ENCODE measurements at places on chromosomes 5 and 9.
A peak's percentile ranks its signal among the peaks of the same experiment; 100 is the strongest.

DNA sequence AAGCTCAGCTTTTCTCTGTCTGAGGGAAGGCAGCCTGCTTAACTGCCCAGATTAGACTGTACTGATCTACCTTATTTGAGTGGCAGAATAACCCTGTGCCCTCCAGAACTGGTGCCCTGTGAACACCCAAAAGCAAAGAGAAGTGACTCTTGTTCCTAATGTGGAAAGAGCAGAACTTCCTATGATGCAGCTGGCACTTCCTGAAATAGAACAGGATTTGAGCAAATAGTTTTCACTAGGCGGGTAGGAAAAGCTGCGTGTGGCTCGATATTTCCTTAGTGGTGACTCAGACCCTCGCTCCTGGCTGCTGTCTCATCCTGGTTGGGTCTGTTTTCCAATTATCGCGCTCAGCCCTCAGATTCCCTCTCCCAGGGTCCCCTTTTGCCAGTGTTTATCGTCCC, 89.9 kb downstream of the SH3TC2 start:
- no peak for DNase-seq

DNA sequence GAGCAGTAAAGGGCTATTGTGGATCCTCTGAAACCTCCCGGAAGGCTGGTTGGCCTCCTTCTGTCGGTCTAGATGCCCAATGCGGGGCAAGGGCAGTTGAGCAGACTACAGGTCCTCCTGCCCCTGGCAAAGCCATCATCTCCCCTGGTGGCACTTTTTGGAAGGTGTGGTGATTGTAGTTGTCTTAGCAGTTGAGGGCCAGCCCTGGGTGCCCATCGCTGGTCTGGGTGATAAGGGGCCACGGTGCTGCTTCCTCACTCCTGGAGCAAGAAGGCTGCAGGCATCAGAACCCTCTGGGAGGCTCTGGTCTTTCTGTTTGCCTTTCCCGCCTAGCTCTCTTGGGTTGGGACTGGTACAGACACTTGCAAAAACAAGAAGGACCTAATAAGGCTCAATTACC, 63.8 kb downstream of the CYSTM1 start:
- no peak for DNase-seq

GRCh38 chr9:87699835-87700234, 26.1 kb upstream of the CTSL start:
- DNase-seq: no peak

DNA sequence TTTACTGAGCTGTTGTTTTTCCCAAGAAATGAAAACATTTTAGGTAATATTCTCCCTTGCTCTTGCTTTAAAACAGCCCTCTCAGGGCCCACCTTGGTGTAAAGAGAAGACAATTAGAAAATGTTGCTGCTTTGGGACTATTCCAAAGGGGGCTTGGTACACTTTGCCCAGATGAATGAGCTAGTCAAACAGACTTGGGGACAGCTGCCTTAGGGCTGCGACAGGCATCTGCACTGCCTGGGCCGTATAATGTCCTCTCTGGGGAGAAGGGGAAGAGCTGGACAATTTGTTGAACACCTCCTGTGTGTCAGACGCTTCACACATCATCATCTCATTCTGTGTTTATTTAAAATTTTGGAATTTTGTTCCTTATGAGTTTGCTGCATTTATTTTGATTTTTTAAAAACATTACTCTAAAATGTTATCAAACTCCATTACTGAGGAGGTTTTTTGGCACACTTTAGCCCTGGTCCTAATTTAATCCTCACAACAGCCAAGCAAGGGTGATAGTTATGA, 28.8 kb downstream of the C5orf58 start:
- DNase-seq: no peak

DNA sequence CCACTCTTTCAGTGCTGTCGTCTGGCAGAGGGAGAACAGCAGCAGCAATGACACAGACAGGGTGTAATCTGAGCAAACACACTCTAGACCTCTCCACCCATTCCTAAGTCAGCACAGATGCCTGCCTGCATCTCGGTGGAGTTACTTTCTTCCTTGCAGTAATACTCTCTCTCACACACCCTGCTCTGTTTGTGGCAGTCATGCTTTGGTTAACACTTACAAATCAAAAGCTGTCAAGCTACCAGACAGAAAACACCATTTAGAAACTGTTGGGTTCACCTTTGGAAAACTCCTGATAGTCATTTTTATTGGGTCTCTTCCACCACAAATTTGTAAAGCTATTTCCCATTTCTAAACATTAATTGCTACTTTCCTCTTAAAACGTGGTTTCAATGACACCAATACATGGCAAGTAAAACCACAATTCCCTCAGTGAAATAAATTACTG, 27.3 kb downstream of the LHFPL2 start:
- DNase-seq: no peak

DNA sequence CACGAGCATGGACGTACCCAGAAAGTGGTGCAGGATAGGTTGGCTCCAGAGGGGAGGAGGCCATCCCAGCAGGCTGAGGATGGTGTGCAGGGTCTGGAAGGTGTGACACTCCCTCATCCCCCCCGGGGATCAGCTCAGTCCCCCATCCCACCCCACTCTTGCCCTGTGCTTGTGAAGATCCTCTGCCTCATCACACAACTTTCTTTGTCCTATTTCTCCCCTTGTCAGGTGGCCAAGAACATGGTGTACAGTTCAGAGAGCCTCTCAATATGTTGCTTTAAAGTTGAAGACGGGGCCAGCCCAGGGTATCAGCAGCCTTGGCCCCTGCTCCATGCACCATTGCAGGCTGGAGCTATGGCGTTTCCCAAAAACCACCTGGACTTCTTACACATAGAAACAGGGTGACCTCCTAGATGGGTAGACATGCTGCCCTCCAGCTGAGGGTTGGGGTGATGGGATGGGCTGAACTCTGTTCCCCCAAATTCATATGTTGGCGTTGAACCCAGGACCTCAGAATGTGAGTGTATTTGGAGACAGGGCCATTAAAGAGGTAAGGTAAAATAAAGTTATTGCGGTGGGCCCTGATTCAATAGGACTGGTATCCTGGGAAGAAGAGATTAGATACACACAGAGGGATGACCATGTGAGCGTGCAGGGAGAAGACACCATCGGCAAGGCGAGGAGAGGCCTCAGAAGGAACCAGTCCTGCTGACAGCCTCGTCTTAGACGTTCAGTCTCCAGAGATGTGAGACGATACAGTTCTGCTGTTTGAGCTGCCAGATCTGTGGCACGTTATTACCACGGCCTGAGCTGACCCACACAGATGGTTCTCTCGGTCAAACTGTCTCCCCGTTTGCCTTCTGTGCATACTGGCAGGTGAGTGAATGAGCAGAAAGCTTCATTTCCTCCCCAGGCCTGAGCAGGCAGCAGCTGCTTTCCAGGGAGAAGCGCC, 272.5 kb downstream of the GADD45G start:
- no peak for DNase-seq

GRCh38 chr5:4246447-4246846, 650.8 kb downstream of the IRX1 start:
- no peak for DNase-seq

- DNase-seq: no peak
Observed at GRCh38 chr5:150078802-150079689, 7.3 kb downstream of the CSF1R start.

DNA sequence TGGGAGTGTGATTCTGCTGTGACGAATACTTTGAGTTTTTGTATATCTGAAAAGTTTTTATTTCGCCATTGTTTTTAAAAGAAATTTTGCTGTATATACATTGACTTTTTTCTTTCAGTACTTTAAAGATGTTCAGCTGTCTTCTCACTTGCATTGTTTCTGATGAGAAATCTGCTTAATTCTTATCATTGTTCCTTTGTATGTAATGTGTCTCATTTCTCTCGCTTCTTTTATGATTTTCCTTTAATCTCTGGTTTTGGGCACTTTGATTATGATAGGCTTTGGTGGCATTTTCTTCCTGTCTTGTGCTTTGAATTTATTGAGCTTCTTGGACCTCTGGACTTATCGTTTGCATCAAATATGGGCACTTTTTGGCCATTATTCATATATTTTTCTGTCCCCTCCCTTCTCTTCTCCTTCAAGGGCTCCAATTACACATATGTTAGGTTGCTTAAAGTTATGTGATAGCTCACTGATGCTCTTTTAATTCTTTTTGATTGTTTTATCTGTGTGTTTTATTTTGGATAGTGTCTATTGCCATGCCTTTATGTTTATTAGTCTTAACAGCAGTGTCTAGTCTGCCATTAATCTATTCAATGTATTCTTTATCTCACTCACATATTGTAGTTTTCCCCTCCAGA, 30.6 kb downstream of the STX17 start:
- DNase-seq: no peak

GRCh38 chr5:169415948-169416347, 115.0 kb upstream of the SLIT3 start:
- DNase-seq: no peak

DNA sequence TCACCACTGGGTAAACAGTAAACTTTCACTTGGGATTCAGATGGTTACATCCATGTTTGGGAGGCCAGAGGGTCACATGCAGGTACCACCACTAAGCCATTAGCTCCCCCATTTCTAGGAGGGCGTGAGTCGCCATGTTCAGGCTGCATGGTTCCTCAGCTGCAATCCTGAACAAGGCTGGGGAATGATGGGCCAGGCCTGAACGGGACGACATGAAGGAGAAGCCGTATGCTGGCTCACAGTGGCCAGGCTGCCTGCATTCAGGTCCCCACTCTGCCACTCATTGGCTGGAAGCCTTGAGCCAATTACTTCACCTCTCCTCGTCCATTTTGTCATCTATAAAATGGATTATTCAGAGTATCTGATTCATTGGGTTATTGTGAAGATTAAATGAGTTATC, 9.0 kb upstream of the FBP2 start:
- no peak for DNase-seq

GRCh38 chr9:100869326-100869725, 159.2 kb upstream of the PLPPR1 start:
- DNase-seq: no peak

DNA sequence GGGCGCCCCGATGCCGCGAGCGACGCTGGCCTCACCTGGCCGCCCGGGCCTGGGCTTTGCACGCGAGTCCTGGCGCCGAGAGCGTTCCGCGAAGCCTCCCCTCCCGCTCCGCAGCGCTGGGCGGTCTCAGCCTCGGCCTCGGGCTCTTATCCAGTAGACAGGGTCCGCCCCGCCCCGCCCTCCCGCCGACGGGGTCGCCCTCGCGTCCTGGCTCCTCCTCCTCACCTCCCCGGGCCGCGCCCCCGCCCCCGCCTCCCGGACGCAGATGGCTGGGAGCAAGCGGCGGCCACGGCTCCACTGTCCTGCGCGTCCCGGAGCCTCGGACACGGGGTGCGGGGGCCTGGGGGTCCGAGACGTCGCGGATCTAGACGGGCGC, at the start of gene SLC6A3:
Gene SLC6A3 (minus strand): TSS at position 128 of the 376 bp plus-strand sequence. CDS start 2,243 bp downstream, outside the sequence.
- DNase-seq: peak; percentile 89

DNA sequence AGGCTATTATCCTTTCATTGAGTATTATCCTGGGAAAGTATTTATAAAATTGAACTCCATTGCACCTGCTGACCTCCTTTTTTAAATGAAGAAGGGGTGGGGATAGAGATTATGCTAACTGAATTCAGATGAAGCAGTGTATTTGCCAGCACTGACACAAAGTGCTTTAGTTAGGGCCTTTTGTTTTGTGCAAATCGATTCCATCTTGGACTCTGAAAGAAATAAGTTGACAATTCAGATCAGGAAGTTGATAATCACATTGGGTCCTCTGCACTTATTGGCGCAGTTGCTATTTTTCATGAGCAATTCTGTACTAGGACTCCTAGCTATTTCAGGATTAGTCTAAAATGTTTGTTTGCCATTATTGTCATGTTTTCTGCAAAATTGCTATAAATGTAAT, 101.6 kb upstream of the FSD1L start:
- no peak for DNase-seq

GRCh38 chr9:92044936-92045335, 70.3 kb downstream of the SPTLC1 start:
- no peak for DNase-seq

DNA sequence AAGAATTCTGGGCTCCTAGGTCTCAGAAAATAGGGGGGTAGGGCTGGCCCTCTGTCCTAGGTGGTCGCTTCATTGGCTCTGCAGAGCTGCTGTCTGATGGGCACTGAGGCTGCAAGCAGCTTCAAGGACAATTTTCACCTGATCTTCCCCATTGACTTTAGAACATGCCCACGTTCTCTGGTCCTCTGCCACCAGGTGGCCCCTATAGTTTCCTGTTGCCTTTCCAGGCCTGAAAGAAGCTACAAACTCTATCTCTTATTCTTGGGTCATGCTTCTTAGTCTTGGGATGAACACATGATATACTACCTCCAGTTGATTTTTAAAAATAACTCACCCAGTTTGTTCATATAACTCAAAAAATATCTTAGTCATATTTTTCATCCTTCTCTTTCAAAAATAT, 26.3 kb downstream of the SPZ1 start:
- DNase-seq: peak; percentile 37

Data from WTC11 (cell line).